ENCODE measurements at places on chromosomes 5 and 9.

DNA sequence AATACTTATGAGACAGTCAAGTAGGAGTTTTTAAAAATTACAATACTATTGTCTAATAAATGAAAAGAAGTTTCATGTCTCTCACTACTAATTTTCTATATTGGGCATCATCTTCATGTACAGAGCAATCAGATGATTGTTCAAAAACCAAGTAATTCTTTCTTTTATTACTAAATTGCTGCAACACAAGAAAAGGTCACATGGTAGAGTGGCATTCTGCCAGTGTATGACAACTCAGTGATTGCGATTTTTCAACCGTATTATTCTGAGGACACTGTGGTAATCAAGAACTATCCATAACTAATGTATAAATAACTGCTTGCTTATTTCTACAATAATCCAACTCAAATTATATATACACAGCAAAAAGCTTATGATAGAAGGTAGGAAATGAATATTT is 96.7 kb upstream of the GRHPR start:
- DNase-seq, result no peak

DNA sequence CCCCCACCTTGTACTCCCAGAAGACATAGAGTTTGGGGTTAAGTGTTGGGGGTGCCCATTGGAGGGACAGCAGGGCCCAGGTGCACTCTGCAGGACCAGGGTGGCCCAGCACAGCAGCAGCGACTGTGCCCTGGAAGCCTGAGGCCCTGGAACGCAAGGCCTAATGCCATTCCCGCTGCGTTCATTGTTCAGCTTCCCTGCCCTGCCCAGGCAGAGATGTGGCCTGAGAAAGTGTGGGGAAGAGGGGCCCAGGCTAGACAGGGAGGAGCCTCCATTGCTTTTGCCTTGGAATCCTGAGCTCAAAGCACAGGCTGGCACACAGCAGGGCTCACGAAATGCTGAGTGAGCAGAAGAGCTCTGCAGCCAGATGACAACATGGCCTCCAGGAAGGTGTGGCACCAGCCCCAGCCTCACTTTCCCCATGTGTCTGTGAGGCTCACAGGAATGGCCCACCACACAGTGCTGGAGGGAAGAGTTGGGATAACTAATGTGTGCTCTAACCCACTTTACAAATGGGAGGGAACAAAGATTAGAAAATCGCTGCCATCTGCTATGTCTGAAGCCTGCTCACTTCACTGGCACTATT is 19.4 kb downstream of the S1PR3 start:
- no peak for DNase-seq

GRCh38 chr9:89386797-89387196 is 68.5 kb downstream of the SECISBP2 start:
- DNase-seq, result no peak

DNA sequence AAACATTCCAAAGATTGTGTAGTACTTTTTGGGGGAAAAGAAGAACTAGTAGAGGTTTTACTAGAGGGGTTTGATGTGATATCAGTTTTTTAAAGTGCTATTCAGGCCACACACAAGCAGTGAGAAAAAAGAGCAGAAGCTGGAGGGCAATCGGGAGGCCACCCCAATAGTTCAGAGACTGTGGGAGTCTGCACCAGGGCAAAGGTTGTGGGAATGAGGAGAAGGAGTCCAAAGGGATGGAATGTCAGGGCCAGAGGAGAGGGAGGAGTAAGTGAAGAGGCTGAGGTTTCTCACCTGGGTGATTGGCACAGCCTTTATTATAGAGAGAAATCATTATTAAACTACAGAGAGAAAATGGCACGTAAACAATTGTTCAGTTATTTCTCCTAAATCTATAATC is 134.9 kb upstream of the RAD23B start:
- no peak for DNase-seq

- DNase-seq, result no peak
Observed at GRCh38 chr5:5363045-5363444, 59.4 kb upstream of the ICE1 start.

- DNase-seq, result no peak
Observed at GRCh38 chr5:96776621-96777020, 31.1 kb downstream of the ERAP1 start.

GRCh38 chr5:170108266-170108785 is 2.6 kb downstream of the FOXI1 start:
- no peak for DNase-seq

DNA sequence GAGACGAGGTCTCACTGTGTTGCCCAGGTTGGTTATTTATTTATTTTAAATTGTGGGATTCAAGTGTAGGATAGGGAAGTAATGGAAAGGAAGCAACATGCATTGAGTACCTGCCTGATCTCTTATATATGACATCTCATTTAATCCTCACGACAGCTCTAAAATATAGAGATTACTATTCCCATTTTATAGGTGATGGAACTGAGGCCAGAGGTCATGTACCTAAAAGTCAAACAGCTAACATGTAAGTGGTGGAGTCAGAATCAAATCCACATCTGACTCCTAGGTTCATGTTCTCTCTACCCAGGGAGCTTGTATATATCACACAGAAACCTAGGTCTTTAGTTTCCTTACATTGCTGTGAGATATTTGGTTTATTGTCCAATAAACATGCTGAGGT is 26.1 kb upstream of the MATR3 start:
- DNase-seq, result no peak

DNA sequence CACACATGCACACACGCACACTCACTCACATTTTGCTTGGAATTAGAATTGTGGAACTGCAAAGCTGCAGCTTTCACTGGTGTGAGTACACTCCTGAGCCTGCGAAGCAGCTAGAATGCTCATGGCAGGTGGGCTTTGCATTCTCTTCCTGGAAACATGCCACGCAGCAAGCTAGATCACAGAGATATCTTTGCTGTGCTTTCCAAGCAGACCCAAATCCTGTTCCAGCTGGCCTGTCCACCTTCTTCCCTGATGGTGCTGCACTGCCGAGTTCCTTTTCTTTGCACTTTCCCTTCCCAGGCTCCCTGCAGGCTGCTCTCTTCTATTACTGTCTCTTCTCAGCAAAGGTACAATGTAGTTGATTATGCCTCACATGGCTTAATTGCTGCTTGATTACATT is 92.7 kb upstream of the CKMT2 start:
- DNase-seq, result no peak

DNA sequence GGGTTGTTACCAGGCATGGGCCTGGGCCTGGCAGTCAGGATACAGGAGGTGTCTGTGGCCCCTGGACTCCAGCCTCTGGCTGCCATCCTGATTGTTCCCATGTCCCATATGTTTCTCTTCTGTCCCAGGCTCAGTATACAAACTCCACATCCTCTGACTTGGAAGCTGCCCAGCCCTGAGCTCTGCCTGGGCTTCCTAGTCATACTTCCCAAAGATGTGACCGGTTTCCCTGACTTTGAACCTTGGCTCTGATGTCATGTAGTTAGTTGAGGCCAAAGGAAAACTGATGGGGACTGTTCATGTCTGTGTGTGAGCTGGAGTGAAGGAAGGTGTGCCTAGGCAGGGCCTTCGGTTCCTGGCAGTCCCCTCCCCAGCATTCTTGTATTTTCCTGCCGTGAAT is 50.4 kb downstream of the CYSTM1 start:
- DNase-seq, result no peak

DNA sequence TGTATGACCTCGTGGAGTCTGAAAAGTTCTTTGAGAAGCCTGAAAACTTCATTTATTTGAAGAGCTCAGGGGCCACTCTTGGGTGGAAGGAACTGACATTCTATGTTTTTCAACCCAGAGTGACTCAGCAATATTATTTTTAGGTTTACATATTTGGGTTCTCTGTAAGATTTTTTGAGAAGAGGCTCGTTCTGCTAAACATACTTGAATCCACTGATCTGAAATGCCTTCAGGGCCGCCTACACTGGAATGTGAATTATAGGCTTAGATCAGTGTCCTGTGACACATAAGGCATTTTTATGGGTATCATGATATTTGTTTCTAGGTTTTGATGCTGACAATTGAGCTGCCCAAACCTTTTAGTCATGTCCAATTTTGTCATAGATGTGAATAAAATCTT is 86.2 kb downstream of the PSAT1 start:
- DNase-seq, result no peak

- no peak for DNase-seq
Observed at GRCh38 chr9:122325124-122325523, 45.7 kb upstream of the PTGS1 start.

GRCh38 chr9:128607642-128608350 is 48.9 kb downstream of the DYNC2I2 start:
- DNase-seq, result no peak

DNA sequence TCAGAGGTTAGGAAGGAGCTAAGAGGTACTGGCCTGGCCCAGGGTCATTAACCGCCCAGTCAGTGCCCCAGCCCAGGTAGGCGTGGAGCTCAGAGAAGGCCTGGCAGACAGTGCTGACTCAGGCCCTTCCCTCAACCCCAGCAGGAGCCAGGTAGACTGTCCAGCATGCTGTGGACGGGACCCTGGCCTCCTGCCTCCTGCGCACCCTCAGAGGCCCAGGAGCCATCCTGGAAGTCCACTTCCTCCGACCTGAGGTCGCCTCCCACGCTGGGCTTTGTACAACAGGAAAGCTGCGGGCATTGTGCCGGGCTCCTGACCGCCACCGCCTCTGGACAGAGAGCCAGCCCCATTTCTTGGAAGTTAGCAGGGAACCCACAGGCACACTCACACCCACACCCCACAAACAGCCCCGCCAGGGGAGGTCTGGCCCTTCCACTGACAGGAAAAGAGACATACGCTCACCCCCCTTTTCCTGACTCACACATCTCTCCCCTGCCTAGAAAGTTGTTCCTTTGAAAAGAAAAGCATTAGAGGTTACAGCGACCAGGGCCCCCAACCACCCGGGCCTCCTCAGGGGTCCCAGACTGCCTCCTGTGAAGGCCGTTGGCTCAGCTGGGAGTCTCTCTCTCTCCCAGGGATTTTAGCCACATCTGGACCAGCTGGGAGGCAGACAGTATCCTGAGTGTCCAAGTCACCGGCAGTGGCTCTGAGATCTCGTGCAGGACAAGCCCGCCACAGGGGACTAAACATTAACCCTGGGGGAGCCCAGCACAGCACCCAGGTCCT is 7.7 kb downstream of the RALGDS start:
- no peak for DNase-seq

GRCh38 chr9:105320568-105320967 is 76.1 kb downstream of the SLC44A1 start:
- DNase-seq, result no peak

GRCh38 chr5:135178476-135179155 is 144.6 kb upstream of the PITX1 start:
- no peak for DNase-seq

DNA sequence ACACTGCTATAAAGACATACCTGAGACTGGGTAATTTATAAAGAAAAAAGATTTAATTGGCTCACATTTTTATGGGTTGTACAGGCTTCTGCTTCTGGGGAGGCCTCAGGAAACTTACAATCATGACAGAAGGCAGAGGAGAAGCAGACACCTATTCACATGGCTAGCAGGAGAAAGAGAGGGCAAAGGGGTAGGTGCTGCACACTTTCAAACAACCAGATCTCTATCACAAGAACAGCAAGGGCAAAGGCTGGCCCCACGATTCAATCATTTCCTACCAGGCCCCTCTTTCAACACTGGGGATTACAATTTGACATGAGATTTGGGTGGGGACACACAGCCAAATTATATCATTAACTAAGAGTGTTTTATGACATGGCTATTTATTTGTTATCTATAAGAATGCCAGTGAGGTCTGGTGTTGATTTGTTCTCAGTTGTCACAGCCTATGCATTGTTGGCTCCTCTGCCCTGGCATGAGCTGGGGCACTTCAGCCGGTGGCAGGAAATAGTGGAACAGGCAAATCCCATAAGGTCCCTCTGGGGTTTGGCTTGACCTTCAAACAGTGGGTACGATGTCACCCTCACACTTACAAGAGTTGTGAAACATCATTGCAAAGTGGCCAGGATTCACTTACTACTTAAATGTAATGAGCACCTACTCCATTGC is 44.1 kb downstream of the SPARC start:
- DNase-seq, result no peak

- DNase-seq, result no peak
Observed at GRCh38 chr5:26669031-26669430, 369.4 kb downstream of the CDH9 start.

DNA sequence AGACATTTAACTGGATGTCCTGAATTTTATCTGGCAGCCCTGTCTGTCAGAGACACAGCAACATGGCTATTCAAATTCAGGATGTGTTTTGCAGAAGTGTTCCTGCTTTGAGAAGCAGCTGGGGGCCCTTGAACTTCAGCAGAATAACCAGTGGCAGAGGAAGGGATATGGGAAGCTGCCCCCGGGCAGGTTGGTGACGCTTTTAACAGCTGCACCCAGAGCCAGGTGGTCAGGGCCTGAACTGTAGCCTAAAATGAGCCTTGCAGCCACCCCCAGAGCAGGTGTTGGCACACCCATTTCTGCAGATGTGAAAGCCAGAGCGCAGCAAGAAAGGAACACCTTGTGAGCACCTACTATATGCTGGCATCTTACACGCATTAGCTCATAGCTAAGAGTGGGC is 128.7 kb upstream of the BOD1 start:
- no peak for DNase-seq

- no peak for DNase-seq
Observed at GRCh38 chr5:22590677-22591268, 262.4 kb downstream of the CDH12 start.

DNA sequence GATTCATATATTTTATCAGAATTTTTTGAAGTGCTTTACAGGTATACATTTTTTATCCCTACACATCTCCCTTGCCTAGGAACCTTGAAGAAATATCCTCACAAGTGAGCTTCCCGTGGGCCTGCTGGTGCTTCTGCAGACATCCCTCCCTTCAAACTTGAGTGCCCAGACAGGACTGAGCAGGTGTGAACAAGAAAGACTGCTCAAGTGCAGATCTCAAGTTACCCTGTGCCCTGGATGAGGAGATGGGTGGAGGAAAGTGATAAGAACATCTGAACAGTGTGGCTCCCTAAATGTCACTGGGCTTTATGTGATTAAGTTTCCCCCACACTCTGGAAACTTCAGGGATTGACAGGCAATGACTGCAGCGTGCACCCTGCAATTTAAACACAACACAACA is 209.8 kb downstream of the TLE1 start:
- no peak for DNase-seq

GRCh38 chr5:171702135-171702770 is 83.4 kb upstream of the SMIM23 start:
- DNase-seq, result no peak

- no peak for DNase-seq
Observed at GRCh38 chr5:107915176-107915812, 244.6 kb upstream of the EFNA5 start.

GRCh38 chr5:3862906-3863305 is 267.3 kb downstream of the IRX1 start:
- DNase-seq, result no peak

DNA sequence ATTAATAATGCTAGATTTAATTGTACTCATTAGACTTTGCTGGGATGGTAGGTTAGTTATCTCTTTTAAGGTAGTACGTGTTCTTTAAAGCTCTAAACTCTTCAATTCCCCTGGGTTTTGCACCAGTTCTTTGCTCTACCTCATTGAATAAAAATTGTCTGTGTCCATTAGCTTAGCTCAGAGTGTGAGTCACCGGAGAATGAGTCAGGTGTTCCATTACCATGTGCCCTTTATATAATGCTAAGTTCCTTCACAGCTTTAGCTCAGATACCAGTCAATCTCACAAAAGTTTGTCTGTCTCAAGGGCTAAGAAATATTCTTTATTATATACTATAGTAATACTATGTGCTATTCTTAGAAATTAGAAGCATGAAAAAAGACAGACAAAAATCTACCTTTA is 339.4 kb downstream of the PRELID2 start:
- DNase-seq, result no peak
